ENCODE measurements at places on chromosomes 5 and 9. TPM values are rescaled to one million over a fixed set of nuclear protein-coding genes. Genes with fewer than 3 reads are reported as not detected.

GRCh38 chr9:14283276-14283675 is 30.7 kb downstream of the NFIB start:
- no peak for DNase-seq

The MYOT gene
- total RNA-seq = 254 TPM

The GABRP gene
- total RNA-seq = 7.2 TPM

The LECT2 gene
- not detected for total RNA-seq

The SPINK7 gene
- total RNA-seq = not detected

The DRD1 gene
- 0.21 TPM for total RNA-seq

- no peak for DNase-seq
These were observed 4.6 kb downstream of the BARHL1 start for GRCh38 chr9:132586830-132587591.

The CEL gene
- total RNA-seq = 0.41 TPM

DNA sequence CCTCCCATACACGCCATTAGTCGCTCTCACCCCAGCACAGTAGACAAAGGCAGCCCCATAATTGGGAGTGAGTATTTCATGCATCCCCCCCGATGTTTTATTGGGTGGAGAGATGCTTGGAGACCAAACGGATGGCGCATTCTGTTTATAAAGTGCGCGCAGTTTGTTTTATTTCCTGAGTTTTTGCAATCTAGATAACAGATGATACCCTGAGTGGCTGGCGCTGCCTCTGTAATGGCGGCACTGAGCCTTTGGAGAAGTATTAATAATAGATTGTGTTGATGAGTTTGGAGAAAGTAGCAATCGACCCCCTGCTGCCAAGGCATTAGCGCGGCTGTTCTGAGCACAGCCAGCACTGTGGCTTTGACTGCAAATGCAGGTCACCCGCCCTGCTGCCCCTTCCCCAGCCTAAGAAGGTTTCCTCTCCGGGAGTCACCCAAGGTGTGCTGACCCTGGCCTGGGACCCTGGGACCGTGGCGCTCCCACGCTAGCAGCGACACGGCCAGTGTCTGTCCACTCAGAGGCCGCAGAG is 74.3 kb downstream of the LMX1B start:
- DNase-seq = no peak

The IRX1 gene
- total RNA-seq = 1.6 TPM

The GRM6 gene
- total RNA-seq = not detected

- no peak for DNase-seq
These were observed 58.6 kb downstream of the STK10 start for GRCh38 chr5:172129256-172129910.

The IFNK gene
- total RNA-seq = not detected

- DNase-seq = no peak
These were observed 2.9 kb downstream of the NR2F1 start for GRCh38 chr5:93585767-93586385.

The SLC36A2 gene
- 3.1 TPM for total RNA-seq

The DIPK1B gene
- 18.3 TPM for total RNA-seq

- no peak for DNase-seq
These were observed 70.3 kb upstream of the SMIM15 start for GRCh38 chr5:61232490-61233050.

The IFNA21 gene
- total RNA-seq = not detected

GRCh38 chr5:133658327-133658726 is 46.0 kb upstream of the FSTL4 start:
- no peak for DNase-seq

GRCh38 chr9:125466411-125466810 is 204.8 kb downstream of the GAPVD1 start:
- DNase-seq = peak; percentile 55

The ARID3C gene
- total RNA-seq = 0.31 TPM

The POU4F3 gene
- not detected for total RNA-seq

GRCh38 chr9:36486329-36486932 is 86.3 kb upstream of the MELK start:
- peak; percentile 32 for DNase-seq

DNA sequence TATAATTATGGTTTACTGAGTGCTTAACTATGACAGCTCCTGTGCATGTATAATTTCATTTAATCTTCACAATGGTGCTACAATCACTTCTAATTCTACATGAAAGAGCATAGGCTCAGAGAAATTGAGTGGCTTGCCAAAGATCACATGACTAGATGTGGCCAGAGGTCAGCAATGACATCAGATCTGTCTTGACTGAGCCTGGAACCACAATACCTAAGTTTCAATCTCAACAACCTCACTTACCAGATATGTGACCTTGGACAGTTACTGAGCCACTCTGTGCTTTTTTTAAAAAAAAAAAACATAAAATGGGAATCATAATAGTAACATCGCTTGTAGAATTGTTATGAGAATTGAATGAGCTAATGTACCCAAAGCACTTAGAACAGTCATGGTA is 130.7 kb downstream of the TRIM32 start:
- no peak for DNase-seq

DNA sequence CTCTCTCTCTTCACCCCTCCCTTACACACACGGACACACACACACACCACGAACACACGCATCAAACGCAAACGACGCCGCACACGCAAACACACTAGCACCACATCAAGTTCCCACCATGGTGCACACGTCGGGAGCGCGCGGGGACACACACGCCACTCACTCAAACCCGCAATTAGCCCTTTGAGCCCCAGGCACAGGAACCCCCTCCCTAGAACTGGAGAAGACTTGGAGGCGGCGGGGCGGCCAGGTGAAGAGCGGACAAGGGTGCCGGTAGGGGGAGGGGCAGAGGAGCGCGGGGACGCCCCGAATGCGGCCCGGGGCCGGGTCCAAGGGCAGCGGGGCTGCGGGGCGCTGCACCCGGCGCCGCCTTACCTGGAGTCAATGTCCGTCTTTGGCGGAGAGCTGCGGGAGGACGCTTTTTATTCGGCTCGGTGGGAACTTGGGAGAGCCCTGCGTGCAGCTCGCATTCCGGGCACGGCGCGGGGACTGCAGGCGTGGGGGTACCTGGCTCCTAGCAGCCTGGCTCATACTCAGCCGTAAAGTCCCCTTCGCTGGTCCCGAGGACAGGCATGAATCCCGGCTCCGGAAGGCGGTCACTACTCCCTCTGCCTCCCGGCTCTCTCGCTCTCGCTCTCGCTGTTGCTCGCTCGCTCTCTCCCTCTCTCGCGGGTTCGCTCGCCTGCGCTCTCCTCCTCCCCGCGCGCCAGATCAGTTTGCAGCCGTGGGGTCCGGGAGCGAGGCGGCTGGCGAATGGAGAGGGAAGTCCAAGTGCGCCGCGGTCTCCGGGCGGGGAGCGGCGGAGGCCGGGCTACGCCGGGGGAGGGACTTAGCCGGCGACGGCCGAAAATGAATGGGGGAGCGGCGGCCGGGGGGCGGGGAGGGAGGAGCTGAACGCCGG is at the start of gene BRINP1:
BRINP1 (minus strand) TSS at position 755 of the 901 bp plus-strand sequence. CDS start 56,080 bp downstream, outside the sequence.
- peak; percentile 73 for DNase-seq

GRCh38 chr9:120175031-120175430 is 404.9 kb downstream of the CDK5RAP2 start:
- no peak for DNase-seq

Measured in tongue (tissue), 3 donors.